ENCODE measurements at places on chromosomes 4 and X.

- no peak for DNase-seq
Observed at GRCh38 chr4:52954560-52955170, 92.5 kb downstream of the RASL11B start.

GRCh38 chr4:176287546-176287945 lies 18.5 kb upstream of the ASB5 start:
- DNase-seq = no peak

DNA sequence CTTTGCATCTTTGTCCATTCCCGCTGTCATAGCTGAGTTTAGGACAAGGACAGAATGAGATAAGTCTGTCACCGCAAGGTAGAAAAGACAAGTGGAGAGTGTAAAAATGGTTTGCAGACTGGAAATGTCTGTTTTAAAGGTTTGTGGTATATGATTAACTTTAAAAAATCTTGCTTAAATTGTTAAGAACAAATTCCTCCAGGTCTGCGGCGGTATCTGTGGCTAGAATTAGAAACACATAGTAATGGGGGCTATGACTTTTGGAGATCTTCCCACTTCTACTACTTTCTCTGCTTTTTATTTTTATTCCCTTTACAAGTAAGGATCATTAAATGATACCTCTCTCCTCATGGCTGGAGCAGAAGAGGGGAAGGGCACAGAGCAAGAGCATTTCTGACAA lies 92.2 kb downstream of the MID1IP1 start:
- no peak for DNase-seq

DNA sequence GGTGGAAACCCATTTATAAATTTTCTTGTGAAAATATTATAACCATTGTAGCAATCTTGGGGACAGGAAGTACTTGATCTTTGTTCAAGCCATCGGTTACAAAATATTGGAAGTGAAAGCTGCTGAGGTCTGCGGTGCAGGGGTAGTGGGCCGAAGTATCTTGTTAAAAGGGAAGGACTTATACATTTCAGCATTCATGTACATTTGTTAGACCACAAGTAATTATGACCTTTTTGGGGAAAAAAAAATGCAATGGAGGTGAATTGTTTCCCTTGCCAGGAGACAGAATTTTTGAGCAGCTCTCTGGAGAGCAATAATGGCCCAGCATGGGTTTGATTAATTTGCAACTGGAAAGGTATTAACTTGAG lies 121.3 kb downstream of the EGF start:
- no peak for DNase-seq

GRCh38 chr4:74395633-74396032 lies 30.7 kb downstream of the EREG start:
- DNase-seq = no peak

- DNase-seq = no peak
Observed at GRCh38 chr4:29066861-29067260, 1653.3 kb upstream of the PCDH7 start.

DNA sequence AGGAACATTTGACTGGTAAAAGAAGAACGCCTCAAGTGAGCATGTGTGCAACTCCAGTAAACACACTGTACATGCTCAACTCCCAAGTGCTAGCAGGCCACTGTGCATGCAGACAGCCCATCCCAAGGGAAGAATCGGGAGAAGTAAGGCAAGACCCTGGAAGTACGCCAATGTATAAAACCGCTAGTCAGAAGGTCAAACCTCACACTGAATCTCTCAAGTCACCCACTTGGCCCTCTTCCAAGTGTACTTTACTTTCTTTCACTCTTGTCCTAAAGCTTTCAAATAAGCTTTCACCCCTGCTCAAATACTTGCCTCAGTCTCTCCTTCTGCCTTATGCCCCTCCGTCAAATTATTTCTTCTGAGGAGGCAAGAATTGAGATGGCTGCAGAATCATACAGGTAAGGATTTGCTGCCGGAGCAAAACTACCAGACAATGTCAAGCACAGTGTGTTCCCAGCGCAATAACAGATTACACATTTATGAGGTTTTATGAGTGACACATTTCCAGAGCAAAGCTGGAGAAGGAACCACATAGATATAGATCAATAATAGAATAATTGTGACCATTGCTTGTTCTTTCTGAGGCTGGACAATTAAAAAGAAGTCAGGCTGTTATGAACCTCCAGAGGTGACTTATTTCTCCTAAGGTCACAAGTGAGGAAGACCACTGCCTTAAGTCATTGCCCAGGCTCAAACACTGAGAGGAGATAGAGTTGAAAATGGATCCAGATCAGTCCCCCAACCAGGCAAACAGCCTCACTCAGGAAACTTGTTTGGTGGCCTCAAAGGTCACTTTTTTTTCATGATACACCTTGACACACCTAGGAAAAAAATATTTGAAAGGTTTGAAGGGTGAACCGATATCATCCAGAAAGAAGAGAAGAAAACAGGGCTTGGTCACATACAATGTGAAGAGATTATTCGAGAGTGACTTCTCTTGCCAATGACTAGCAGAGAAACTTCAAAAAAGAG lies 26.3 kb downstream of the CXCL1 start:
- DNase-seq = no peak

DNA sequence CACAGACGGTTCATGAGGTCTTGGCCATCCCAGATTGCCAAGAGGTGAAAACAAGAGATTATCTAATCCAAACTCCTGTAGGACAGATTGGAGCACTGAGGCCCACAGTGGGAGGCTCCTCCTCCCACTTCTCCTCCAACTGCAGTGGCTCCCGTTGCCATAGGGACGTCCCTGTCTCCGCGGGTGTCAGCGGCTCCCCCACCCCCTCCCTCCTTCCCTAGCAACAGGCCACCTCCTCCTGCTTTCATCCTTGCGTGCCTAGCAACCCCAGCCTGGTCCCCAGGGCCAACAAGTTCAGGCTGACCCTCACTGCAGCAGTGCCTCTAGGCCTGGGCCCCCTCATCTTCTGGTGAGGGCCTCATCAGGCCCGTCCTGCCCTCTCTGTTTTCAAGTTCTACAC lies 6.8 kb upstream of the IQSEC2 start:
- no peak for DNase-seq

DNA sequence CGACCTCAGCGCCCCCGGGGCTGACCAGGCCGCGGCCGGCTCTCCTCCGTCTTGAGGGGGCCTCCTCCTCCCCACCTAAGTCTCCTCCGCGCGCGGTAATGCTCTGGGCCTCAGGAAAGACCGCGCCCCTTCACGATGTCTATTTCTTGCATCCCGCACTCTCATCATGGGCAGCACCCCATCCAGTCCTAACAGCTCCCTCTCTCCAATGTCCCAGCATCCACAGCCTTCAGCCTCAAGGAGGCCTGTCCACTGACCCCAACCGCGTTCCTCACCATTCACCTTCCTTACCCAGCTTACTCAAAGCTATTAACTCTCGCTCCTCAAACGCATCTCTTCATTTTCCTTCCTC lies 77.5 kb downstream of the MAGED4 start:
- no peak for DNase-seq

DNA sequence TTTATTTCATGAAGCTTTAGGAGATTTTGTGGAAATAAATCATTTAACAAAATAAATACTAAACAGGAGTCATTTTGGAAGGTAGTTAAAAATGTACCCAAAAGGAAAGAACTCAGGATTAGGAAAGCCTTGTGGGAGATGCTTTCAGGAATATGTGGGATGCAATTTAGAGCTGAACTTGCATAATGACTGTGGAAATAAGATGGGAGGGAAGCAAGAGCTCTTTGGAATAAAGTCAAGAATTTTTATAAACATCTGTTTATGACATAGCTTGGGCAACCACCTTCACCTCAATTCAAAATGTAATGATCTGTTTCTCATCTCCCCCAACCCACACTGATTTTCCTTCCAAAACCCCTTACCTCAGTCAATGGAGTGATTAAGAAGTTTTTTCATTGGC lies 623.8 kb downstream of the FAT4 start:
- DNase-seq = no peak

DNA sequence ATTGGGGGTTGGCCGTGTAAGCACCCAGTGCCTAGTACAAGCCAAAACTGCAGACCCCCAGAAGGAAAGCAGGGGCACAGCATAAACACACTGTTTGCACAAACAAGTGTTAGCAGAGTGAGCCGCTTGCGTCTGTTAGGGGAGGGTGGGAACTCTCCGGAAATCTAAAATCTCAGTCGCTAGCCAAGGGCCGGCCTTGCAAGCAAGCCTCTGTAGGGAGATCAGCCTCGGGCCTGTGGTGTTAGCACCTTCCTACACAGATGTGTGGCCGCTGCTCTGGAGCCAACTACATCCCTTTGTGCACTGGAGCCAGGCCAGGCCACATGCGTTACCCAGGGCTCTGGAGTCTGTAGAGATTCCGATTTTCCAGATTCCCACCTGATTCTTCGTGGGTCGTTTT lies 67.1 kb downstream of the GPR143 start:
- DNase-seq = no peak

- DNase-seq = no peak
Observed at GRCh38 chr4:89725268-89725667, 111.7 kb downstream of the SNCA start.

GRCh38 chr4:113845138-113845537 lies 83.6 kb upstream of the CAMK2D start:
- DNase-seq = no peak

DNA sequence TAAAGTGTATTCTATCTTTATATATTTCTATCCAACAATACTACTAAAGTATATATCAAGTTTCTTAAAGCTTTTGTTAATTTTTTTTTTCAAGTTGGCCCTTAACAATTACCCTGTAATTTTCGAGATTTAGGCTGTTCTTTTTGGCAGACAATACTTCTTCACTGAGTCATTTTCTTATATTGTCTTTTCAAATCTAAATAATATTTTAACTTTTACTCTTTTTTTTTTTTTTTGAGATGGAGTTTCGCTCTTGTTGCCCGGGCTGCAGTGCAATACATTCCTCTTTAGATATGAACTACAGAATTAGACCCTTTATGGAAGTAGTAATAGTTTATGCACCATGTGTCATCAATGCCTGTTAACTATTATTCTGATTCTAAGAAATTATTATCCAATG lies 120.7 kb downstream of the GLRA3 start:
- no peak for DNase-seq

DNA sequence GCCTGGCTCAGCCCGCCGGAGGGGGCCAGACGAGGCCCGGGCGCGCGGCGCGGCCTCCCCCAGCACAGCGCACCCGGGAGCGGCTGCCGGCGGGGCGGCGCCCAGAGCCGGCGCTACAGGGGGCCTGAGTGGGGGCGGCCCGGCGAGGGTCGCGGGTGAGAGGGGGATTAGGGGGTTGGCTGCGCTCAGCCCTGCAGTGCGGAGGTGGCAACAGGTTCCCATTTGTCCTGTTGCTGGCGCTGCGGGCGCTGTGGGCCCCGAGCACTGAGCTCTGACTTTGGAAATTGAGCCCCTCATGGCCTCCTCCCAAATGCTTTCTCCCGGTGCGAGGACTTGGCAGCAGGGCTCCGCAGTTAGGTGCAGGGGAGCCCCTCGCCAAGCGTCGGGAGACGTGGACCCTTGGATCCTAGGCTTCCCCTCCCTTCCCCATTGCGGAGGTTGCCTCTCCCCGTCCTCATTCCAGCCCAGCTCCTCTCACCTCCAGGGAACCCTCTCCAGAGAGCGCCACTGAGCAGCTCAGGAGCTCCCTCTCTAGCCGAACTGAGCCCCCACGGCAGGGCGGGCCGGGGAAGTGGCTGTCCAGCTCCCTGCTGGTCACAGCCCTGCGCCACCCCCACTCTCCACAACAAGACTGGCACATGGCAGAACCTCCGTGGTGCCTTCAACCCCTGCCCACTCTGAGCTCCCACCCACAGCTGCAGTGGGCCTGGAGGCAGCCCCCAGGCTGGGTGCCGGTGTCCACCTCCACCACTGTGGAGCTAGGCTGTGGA lies 2.5 kb upstream of the DUSP9 start:
- DNase-seq = no peak

- DNase-seq = no peak
Observed at GRCh38 chrX:48800574-48801279, 1.1 kb upstream of the HDAC6 start.

DNA sequence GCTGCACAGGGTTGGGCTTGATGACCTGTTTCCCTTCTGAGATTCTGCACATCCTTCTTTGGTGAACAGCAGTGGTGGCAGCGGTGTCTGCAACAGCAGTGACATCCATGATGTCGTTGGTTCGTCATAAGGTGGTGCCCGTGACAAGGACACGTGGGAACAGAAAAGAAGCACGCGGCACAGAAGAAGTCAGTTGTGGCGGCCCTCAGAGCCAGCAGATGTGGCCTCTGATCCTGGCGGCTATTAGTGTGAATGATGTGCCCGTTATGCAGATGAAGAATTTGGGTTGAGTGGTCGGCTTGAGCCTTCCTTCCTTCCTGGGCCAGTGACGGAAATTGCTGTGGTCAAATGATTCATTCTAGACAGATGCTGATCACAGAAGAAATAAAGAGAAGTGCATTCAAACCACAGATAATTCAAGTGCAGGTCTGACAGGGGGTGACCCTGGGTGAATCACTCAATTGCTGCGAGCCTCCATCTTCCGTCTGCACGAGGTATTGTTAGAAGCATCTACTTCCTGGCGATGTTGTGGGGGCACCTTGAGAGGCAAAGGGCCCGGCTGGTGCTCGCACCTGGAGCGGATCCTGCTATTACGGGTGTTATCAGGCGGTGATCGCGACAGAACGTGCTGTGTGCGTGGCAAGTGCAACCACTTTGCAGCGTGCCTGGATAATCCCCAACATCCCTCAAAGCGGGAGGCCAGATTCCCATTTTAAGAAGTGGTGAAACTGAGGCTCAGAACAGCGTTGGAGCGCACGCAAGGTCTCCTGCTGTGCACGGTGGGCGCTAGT lies 215.2 kb upstream of the PSAPL1 start:
- peak; percentile 26 for DNase-seq

- DNase-seq = no peak
Observed at GRCh38 chr4:104967034-104967401, 179.7 kb upstream of the TET2 start.

DNA sequence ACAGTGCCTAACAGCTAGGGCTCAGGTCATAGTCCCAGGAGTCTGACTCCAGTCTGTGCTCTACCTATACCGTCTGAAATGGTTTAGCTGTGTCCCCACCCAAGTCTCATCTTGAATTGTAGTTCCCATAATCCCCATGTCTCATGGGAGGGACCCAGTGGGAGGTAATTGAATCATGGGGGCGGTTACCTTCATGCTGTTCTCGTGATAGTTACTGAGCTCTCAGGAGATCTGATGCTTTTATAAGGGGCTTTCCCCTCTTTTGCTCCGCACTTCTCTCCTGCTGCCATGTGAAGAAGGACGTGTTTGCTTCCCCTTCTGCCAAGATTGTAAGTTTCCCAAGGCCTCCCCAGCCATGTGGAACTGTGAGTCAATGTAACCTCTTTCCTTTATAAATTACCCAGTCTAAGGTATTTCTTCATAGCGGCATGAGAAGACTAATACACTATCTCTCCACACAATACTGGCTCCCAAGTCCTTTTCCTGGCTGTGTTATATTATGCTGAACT lies 110.8 kb downstream of the AFAP1 start:
- DNase-seq = no peak
